Hepatocyte (in vitro differentiated cells): ENCODE measurements at places on chromosomes 5 and 9. TPM values are rescaled to one million over a fixed set of nuclear protein-coding genes. Genes with fewer than 3 reads are reported as not detected.

Gene CORO2A
- 24.6 and 27.1 TPM in 2 replicates for total RNA-seq

Gene PCDHB16
- total RNA-seq = 2.2 and 3.4 TPM in 2 replicates

DNA sequence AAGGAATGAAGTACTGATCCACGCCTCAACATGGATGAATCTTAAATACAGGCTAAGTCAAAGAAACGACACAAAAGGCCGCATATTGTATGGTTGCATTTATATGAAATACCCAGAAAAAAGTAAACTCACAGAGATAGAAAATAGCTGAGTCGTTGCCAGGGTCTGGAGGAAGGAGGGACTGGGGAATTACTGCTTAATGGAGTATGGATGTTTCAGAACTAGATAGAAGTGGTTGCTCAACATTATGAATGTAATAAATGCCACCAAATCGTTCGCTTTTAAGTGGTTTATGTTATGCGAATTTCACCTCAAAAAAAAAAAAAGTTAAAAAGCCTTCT lies 784 bp upstream of the MSANTD3 start:
- H3K27me3 ChIP-seq = no peaks in the 10 kb centered on the region
- H3K36me3 ChIP-seq = no peaks in the 10 kb centered on the region
- H3K4me3 ChIP-seq = peak overlapping the region; percentile 81
- peaks cover 20% of the 10 kb centered on the region for H3K4me1 ChIP-seq
- peak overlapping the region; percentile 99 for H3K27ac ChIP-seq

- no peaks in the 10 kb centered on the region for H3K27me3 ChIP-seq
- H3K27ac ChIP-seq = no peak overlapping the region
- peaks cover 17% of the 10 kb centered on the region for H3K4me1 ChIP-seq
- no peak for DNase-seq
- H3K4me3 ChIP-seq = no peak overlapping the region
Measured at GRCh38 chr5:96243862-96244261, 189.2 kb downstream of the PCSK1 start.

- no peak overlapping the region for H3K4me3 ChIP-seq
- H3K27me3 ChIP-seq = no peaks in the 10 kb centered on the region
- H3K27ac ChIP-seq = no peak overlapping the region
- no peaks in the 10 kb centered on the region for H3K36me3 ChIP-seq
- no peak for DNase-seq
Measured at GRCh38 chr5:111520908-111521307, 8.6 kb upstream of the STARD4 start.

DNA sequence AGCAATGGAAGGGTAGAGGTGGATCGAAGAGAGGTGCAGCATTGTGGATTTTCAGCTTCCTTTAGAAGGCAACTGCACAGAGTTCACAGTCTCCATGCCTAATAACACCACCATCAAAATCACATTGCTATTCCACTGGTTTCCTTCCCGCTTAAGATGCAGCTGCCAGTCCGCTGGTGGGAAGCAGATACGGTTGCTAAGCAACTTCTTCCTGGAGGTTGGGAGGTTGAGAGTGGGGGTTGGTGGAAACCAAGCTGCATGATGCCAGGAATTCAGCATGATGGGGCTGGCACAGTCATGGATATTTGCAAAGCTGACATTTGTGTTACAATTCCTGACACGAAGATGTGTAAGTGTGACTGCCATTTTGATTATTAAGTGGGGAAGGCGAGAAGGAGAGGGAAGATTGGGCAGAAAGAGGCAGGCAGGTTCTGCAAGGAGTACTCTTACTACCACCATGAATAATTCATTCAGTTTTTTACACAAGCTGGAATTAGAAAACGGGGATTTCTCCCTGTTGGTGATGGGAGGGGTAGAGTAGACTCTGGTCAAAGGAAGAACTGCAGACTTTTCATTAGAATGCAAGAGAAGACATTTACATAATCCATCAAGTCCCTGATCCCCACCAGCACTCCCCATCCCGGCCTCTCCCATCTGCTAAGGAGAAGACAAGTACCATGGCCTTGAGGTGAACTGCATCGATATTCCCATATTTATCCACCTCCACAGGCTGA lies 87.5 kb downstream of the GLDC start:
- no peak overlapping the region for H3K4me3 ChIP-seq
- no peaks in the 10 kb centered on the region for H3K36me3 ChIP-seq
- H3K27ac ChIP-seq = no peak overlapping the region
- H3K27me3 ChIP-seq = no peaks in the 10 kb centered on the region
- DNase-seq = no peak
- no peaks in the 10 kb centered on the region for H3K4me1 ChIP-seq

DNA sequence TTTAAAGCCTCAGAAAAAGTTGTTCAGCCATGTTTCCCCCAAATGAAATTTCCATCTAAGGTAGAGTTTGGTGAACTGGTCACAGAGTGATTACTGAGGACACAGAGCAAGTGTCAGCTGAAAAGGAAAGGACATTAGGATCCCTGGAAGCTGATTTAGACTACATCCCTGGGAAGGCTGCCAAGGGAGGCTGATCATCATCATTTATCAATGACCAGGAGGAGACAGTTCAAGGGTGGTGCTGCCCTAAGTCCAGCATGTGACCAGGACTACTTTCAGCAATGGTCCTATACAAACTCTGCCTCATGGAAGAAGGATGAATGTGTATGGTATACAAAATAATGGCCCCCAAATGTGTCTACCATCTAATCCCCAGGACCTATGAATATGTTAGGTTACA lies 120.6 kb downstream of the PIK3R1 start:
- peaks cover 9% of the 10 kb centered on the region for H3K4me1 ChIP-seq
- H3K36me3 ChIP-seq = no peaks in the 10 kb centered on the region
- DNase-seq = no peak

Gene UNC13B
- total RNA-seq = 24.3 and 24.5 TPM in 2 replicates

DNA sequence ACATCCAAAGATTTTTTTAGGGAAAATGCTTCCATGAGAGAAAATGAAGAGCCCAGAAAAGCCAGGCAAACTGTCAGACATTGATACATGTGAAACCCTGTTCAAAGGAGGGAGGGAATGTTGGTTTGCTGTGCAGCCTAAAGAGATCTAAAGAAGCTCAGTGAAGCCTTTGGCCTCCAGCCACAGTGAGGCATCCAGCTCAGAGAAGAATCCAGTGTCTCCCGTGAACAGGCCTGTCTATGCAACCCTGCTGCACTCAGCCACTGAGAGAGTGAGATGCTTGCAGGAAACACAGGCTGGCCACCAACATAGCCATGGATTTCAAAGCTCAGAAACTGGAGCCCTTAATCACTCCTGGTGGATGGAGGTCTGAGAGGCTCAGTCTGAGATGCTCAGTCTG lies 171.4 kb upstream of the PLCXD3 start:
- H3K27ac ChIP-seq = no peak overlapping the region
- no peak overlapping the region for H3K4me3 ChIP-seq
- H3K4me1 ChIP-seq = no peaks in the 10 kb centered on the region
- DNase-seq = no peak

Gene ZNF366
- total RNA-seq = 0.20 and 2.5 TPM in 2 replicates

GRCh38 chr9:104772714-104773510 lies 9.0 kb downstream of the NIPSNAP3B start:
- no peak overlapping the region for H3K4me3 ChIP-seq
- no peak overlapping the region for H3K27ac ChIP-seq
- no peaks in the 10 kb centered on the region for H3K4me1 ChIP-seq
- no peaks in the 10 kb centered on the region for H3K36me3 ChIP-seq

Gene WWC1
- 22.6 and 27.6 TPM in 2 replicates for total RNA-seq

Gene GDF9
- 0.76 and 1.7 TPM in 2 replicates for total RNA-seq

GRCh38 chr9:13941714-13942113 lies 372.2 kb downstream of the NFIB start:
- H3K4me3 ChIP-seq = no peak overlapping the region
- H3K27me3 ChIP-seq = no peaks in the 10 kb centered on the region

GRCh38 chr5:59125011-59125961 lies 542.4 kb downstream of the RAB3C start:
- peaks cover 37% of the 10 kb centered on the region for H3K4me1 ChIP-seq
- H3K4me3 ChIP-seq = no peak overlapping the region
- peak overlapping the region; percentile 94 for H3K27ac ChIP-seq
- no peaks in the 10 kb centered on the region for H3K36me3 ChIP-seq
- no peaks in the 10 kb centered on the region for H3K27me3 ChIP-seq
- DNase-seq = no peak

Gene SYK
- total RNA-seq = 3.6 and 4.9 TPM in 2 replicates

Gene HTR4
- 2.0 and 2.3 TPM in 2 replicates for total RNA-seq

- no peaks in the 10 kb centered on the region for H3K4me1 ChIP-seq
- no peaks in the 10 kb centered on the region for H3K36me3 ChIP-seq
Measured at GRCh38 chr9:72424131-72424530, 59.1 kb upstream of the ZFAND5 start.

Gene GDA
- 23.6 and 28.5 TPM in 2 replicates for total RNA-seq

GRCh38 chr5:115857626-115858349 lies 16.1 kb downstream of the AP3S1 start:
- H3K36me3 ChIP-seq = no peaks in the 10 kb centered on the region
- no peak overlapping the region for H3K27ac ChIP-seq
- H3K4me1 ChIP-seq = peaks cover 24% of the 10 kb centered on the region

DNA sequence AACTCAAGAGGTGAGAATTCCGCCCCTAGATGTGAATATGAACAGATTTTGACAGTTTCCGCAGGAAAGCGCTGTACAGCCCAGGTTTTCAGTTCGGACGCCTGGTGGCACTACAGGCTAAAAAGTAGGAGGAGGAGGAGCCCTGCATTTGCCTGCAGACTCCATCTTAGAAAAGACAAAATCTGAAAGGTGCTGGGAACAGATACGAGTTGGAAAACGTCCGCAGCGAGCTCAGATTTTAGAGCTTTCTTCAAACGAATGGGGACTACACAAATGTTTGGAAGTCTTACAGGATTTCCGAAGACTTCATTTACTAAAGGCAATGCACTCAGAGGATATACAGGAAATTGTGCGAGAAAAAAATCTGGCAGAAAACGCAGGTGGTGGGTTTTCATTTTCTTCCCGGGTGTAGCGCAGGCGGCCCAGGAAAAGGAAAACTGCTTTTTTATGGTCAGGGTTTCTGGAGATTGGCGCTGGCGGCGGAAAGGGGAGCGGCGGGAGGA lies 9.9 kb upstream of the PCDHB2 start:
- peak overlapping the region; percentile 89 for H3K27ac ChIP-seq
- H3K4me3 ChIP-seq = peak overlapping the region; percentile 31
- no peaks in the 10 kb centered on the region for H3K4me1 ChIP-seq
- H3K36me3 ChIP-seq = no peaks in the 10 kb centered on the region

GRCh38 chr9:36080519-36080918 lies 43.8 kb downstream of the RECK start:
- no peak overlapping the region for H3K27ac ChIP-seq
- H3K4me1 ChIP-seq = no peaks in the 10 kb centered on the region
- H3K4me3 ChIP-seq = no peak overlapping the region
- H3K36me3 ChIP-seq = no peaks in the 10 kb centered on the region
- no peaks in the 10 kb centered on the region for H3K27me3 ChIP-seq

Gene TBCA
- 267 and 282 TPM in 2 replicates for total RNA-seq

Gene CDH9
- total RNA-seq = 0.53 and 2.2 TPM in 2 replicates

- H3K4me1 ChIP-seq = no peaks in the 10 kb centered on the region
- no peak for DNase-seq
- no peak overlapping the region for H3K27ac ChIP-seq
- H3K36me3 ChIP-seq = no peaks in the 10 kb centered on the region
- no peak overlapping the region for H3K4me3 ChIP-seq
- H3K27me3 ChIP-seq = no peaks in the 10 kb centered on the region
Measured at GRCh38 chr9:600006-600405, 241.5 kb upstream of the DMRT1 start.

DNA sequence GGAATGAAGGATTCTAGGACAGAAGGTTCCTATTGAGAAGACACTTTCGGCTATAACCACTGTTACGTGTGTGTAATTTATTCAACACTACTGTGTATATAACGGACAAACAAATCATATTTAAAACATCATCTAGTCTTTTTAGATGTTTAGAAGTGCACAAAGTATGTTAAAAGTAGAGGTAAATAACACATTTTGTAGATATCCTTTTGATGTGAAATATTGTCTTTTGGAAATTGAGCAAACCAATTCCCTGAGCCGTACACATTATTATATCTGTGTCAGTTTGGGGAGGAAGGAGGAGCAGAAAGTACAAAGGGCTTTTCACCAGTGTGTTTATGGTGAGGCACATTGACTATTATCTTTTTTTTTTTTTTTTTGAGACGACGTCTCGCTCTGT lies 39.1 kb upstream of the ANKRD18A start:
- peaks cover 10% of the 10 kb centered on the region for H3K27me3 ChIP-seq
- H3K4me1 ChIP-seq = no peaks in the 10 kb centered on the region
- DNase-seq = no peak
- H3K4me3 ChIP-seq = no peak overlapping the region
- H3K27ac ChIP-seq = no peak overlapping the region

DNA sequence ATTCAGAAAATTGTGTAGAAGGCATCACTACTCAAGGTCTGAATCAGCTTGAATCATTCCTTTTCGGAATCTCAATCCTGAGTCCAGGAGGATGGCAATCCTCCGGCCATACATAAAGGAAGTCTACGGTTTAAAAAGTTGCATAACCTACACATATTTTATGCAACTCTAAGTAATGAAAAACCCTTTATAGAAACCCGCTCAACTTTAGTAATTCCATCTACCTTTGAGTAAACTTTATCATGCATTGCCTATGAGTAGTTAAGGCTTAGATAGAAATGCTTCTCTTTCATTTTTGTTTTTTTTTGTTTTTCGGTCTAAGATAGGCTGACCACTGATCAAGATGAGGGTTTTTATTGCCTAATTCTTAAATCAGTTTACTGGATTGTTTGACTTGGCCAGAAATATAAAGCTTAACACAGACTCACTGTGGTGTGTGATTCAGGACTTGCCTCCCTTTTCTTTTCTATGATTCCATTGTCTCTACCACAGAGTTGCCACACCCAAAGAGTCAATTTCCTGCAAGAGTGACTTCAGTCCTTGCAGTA lies 85.0 kb downstream of the LURAP1L start:
- peaks cover 19% of the 10 kb centered on the region for H3K4me1 ChIP-seq
- no peak for DNase-seq
- H3K27ac ChIP-seq = peak overlapping the region; percentile 15

- no peaks in the 10 kb centered on the region for H3K27me3 ChIP-seq
- no peak for DNase-seq
- H3K4me1 ChIP-seq = no peaks in the 10 kb centered on the region
- H3K27ac ChIP-seq = no peak overlapping the region
- no peak overlapping the region for H3K4me3 ChIP-seq
Measured at GRCh38 chr9:113993838-113994540, 84.1 kb downstream of the AMBP start.

DNA sequence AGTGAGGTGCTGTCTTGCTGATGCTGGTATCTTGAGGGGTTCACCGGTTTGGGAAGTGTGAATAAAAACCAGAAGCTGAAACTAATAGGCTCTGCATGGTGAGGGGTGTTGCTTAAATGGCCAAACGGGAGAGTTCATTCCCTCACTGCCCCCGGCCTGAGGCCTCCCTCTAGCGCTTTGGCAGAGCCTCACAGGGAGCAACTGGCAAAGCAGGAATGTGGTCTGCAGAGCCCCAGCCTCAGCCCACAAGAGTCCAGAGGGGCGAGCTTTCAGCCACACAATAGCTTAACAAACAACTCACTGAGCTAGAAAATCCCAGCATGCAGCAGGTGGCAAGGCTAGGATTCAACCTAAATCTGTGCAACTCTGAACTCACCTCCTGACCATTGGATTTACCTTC lies 234.8 kb downstream of the MED10 start:
- H3K27ac ChIP-seq = no peak overlapping the region
- no peaks in the 10 kb centered on the region for H3K4me1 ChIP-seq
- DNase-seq = no peak

GRCh38 chr5:72892846-72893245 lies 63.0 kb upstream of the FCHO2 start:
- H3K27me3 ChIP-seq = no peaks in the 10 kb centered on the region
- H3K36me3 ChIP-seq = peaks cover 12% of the 10 kb centered on the region
- no peak overlapping the region for H3K27ac ChIP-seq
- no peaks in the 10 kb centered on the region for H3K4me1 ChIP-seq
